Neural progenitor cell (in vitro differentiated cells): ENCODE measurements at places on chromosomes 7 and 10.

DNA sequence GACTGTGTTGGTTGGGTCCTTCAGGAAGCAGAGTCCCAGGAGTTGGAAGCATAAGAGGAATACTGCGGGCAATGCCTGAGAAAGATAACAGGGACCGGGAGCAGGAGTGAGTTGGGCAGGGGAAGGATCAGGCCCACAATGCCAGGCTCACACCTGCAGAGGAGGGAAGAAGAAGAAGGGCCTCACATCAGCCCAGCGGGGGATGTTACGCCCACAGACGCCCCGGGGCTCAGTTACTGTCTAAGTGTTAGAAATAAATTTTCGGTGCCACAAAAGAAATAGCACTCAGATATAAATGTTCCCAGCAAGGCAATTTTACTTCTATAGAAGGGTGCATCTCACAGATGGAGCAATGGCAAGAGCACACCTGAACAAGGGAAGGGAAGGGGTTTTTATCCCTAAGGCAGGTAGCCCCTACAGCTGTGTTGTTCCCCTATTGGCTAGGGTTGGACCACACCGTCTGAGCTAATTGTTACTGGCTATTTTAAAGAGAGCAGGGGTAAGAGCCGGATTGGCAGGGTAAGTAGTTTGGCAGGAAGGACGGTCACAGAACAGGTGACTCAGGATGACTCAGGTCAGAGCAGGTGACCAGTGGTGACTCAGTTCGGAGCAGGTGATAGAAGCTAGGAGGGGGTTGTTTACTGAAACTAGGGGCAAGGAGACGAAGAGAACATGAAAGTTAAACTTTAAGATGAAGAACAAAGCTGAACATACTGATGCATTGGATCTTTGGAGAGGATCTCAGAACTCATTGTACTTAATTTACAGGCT is at the start of gene NOS3:
Gene NOS3, plus strand, starts transcription at position 602 of the 771 bp plus-strand sequence. CDS start 2,787 bp downstream, outside the sequence.
- DNase-seq: no peak

GRCh38 chr10:71372882-71373495 is 23.7 kb upstream of the CDH23 start:
- no peak for DNase-seq

- DNase-seq: no peak
Measured at GRCh38 chr10:50286996-50287803, 35.9 kb upstream of the ASAH2 start.

DNA sequence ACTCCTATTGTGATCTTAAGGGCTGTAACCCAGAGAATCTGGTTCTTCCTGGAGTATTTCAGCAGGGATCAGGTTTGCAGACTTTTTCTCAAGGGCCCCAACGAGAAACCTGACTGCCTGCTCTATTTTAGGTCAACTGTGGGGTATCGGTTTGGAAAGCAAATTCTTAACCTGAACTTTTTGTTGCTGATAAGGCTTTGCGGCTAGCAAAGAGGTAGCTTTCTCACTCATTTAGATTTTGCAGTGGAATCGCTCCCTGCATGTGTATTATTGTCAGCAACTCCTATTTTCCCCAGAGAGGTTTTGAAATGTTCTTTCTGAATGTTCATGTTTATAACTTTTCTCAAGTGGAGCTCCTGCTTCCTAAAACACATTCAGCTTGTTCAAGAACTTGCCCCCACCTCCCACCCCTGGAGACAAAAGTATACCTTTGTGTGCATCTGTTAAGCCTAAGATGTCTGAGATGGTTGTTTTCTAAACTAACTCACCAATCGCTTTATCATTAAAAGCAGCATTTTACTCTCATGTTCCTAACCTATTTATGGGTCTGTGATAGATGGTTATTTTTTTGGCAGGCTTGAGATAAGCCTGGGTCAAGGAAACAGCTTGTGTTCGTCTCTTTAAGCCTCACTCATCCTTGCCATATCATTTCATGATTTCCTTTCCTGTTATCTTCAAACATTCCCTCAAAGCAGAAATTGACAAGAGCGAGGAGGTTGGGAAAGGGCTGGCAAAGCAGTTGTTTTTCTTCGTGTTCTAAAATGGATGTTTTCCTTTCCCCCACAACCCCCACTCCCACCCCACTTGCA is 129.8 kb downstream of the BAMBI start:
- DNase-seq: no peak

DNA sequence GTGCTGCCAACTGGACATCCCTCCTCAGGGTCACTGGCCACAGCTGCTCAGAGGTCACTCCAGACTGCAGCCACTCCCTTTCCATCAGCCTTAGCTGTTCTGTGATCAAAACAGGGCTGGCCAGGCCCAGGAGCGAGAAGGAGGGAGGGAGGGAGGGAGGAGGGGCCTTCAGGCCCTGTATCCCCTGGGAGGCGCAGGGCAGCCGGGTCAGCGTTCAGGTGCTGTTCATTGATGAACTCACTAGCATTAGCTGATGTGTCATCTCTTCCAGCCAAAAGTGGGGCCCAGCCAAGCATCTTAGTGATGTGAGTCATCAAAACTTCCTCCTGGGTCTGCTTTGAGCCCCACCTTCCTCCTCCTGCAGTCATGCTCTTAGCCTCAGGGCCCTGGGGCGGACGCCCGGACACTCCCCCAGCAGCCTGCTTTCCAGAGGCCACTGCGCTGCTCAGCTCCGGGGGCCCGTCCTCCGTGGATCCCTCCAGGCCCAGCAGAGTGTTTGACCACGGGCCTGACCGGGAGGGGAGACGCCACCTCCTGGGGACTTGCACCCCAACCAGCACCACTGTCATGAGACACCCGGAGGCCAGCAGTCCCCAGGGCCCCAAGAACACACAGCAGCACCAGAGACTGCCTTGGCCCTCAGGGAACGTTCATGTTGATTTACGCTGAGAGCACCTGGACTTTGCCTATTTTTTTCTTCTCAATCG is 149.2 kb downstream of the PRKAG2 start:
- peak; percentile 56 for DNase-seq

- no peak for DNase-seq
Measured at GRCh38 chr7:126501617-126502016, 751.1 kb downstream of the GRM8 start.

DNA sequence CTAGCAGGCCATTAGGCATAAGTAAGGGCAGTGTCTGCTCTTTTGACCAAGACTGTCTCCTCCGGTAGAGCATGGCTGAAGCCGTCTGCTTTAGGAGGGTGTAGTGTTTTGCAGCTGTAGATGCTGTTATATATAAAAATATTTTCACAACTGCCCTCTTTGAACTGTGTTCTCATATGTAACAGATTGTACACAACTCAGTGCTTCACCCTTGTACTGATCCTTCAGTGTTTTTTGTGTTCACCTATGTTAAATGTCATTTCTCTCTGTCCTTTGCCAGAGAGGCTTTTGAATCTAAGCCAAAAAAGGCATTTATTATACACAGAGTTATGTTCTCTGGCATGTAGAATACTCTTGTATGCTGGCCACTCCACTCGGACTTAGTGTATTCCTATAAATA is 135.5 kb downstream of the BICC1 start:
- DNase-seq: no peak

- no peak for DNase-seq
Measured at GRCh38 chr7:94183891-94184290, 179.7 kb upstream of the BET1 start.

GRCh38 chr7:6435486-6436384 is 12.0 kb downstream of the DAGLB start:
- peak; percentile 82 for DNase-seq

- DNase-seq: no peak
Measured at GRCh38 chr10:127353544-127353943, 157.2 kb upstream of the INSYN2A start.

DNA sequence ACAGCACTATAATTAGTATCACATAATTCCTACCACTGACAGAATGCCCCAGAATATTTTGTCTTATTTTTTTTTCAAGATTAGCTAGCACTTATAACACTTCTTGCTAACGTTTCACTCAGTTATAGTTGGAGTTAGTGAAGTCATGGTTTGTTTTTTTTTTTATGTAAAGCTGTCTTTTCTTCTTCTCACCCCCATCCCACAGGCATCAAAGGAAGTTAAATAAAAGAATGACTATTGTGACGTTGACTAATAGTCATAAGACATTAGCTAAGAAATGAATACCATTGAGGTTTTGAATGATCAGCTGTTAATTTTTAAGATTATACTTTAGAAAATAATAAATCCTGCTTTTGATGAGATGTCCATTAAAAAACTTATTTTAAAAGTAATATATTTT is 498.3 kb downstream of the GFRA1 start:
- DNase-seq: no peak

GRCh38 chr10:84825330-84825729 is 496.9 kb downstream of the CCSER2 start:
- DNase-seq: no peak

DNA sequence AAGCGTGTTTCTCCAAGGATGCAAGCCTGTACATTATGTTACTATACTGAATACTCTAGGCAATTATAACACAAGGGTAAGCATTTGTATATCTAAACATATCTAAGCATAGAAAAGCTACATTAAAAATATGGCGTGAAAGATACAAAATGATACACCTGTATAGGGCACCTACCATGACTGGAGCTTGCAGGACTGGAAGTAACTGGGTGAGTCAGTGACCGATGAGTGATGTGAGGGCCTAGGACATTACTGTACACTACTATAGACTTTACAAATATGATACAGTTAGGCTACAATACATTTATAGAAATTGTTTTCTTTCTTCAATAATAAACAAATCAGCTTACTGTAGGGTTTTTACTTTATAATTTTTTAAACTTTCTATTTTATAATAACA is 1127.2 kb upstream of the LRRN3 start:
- DNase-seq: no peak

DNA sequence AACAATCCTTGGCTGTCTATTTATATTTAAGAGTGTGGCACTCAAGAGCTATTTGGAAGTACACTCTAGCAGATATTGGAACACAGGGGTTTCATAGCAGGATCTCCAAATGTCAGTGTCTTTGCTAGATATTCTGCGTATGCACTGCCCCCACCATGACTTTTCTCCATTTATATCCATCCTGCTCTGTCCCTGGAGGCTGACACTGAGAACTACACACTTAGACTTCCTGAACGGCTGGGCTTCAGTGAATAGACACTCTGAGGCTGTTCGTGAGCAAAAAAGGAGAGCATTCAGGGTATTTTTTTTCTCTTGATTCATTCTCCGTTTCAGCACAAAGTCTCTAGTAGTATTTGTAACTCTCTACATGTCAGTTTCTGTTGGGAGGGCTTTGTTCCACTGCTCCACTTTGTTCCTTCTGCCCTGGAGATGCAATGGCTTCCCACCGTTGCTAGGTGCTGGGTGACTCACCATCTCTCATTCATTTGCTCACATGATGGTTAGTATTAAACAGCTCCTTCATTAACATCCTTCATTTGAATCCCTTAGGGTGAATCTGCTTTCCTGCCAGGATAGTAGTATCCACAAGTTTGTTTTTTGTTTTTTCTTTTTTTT is 155.9 kb upstream of the SLC13A1 start:
- DNase-seq: peak; percentile 24

DNA sequence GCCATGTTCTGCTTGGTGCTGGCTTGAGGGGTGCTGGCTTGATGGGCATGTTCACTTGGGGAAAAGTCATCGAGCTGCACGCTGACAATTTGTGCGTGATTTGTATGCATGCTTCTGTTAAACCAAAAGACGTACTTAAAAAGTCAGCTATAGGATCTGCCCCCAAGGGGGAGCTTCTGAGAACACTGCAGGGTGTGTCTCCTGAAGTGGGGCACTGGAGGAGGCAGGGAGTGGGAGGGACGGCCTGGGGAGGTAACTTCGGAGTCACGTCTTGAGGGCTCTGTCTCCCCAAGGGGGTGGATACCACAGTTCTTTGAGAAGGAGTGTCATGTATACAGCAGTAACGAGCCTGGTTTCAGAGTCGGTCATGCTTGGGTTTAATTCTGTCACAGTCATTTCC is 406.5 kb downstream of the PLXNA4 start:
- DNase-seq: no peak

DNA sequence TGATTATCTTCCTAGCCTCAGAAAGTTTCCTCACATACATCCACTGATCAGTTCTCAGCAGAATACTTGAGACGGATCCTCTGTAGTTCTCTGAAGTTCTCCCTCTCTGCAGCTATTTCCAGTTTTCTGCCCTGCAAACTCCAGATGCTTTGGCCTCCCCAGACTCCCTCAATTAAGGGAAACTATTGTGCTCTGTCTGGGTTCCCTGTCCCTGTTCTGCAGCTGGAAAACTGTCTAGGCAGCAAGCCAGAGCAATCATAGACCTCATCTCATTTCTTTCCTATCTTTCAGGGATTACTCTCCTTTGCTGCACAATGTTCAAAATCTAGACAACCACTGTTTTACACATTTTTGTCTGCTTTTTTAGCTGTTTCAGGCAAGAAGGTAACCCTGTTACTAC is 9.2 kb downstream of the MICU1 start:
- DNase-seq: no peak

DNA sequence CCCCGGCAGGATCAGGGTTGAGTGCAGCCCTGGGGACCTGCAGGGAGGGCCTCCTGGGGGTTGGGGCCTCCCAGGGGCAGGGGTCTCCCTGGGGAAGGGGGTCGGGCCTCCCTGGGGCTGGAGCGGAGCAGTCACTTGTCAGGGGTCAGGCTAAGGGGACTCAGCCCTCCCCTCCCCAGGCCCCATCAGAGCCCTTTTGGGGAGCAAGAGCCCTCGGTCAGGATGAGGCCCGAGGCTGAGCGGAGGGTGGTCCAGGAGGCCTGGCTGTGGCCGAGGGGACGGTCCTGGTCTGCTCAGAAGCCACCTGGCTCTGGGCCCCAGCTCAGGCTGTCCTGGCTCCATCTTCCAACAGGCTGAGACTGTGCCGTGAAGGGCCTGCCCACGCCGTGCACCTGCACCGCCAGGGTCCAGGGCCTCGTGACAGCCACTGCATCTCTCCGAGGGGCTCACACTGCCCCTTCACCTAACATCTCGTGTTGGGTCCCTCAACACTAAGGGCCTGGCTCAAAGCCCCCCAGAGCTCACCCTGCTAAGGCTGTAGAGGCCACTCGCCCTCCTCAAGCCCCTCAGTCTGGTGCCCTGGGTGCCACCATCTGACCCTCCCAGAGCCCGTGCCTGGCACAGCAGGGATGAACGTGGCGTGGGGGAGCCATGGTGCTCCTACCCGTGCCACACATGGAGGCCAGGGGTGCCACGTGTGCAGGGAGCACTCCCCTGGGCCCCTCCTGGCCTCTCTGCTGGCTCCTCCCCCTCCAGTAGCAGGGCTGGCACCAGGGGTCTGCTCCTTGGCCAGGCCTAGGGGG is 12.9 kb downstream of the BHLHA15 start:
- no peak for DNase-seq

DNA sequence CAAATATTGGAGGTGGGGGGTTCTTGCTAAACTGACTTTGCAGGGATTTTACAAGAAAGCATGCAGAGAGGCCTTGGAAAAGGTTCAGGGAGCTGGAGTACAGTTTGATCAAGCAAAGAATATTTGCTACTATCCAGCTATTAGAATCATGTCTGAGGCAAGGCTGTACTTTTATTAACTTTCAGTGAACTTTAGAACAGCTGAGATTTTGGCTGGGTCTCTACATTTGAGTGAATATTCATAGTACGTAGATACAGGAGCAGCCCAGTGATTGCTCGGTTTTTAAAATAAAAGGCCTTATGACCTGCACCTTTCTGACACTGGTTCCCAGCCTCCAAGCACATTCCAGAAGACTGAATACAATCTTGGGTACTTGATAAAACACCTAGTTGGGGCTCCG is 496.8 kb upstream of the AKR1E2 start:
- DNase-seq: no peak

- no peak for DNase-seq
Measured at GRCh38 chr10:24989867-24990266, 26.1 kb downstream of the ENKUR start.

- peak; percentile 77 for DNase-seq
Measured at GRCh38 chr10:77165445-77166208, 472.0 kb downstream of the KCNMA1 start.

GRCh38 chr10:112308125-112308502 is 24.9 kb downstream of the TECTB start:
- no peak for DNase-seq

- DNase-seq: peak; percentile 97
Measured at GRCh38 chr10:7818295-7819120, at the start of gene TAF3. Gene TAF3 (plus strand): TSS chr10:7818505. CDS start chr10:7818710, 205 bp downstream.
